ENCODE measurements at places on chromosomes 3 and 15.

- DNase-seq = no peak
These were observed 405.9 kb downstream of the LPP start for GRCh38 chr3:188559856-188560255.

DNA sequence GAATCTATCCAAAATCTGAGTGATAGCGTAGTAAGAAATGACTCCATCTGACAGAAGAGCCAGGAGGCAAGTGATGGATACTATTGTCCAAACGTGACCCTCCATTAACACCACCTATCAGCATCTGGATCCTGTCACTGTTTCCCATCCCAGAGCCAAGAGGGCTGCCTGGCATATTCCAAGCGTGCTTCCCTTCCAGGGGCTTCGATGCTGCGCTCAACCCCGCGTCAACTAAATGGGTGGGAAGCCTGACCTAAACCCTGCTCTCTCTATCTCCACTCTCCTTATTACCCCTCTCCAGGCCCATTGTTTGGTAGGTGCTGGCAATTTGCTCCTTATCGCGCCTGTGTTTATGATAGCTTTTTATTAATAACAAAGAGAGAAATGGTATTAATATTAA, 83.2 kb downstream of the NR2F2 start:
- DNase-seq = no peak

DNA sequence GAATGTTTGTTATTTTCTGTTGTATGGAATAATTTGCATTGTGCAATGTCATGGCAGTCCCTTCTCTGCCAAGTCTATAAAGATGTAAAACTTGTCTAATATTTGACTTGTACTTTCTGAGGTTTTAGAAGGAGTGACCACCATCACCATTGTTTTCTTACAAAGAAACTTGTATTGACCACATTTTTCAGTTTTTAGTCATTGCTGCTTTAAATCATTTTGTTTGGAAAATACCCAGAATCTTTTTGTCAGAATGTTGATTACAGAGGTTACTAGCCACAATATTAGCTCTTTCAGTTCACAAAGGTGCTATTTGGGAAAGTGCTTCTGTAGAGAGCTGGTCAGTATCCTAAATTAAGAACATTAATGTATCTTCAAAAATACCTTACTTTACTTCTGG, 532.4 kb upstream of the GBE1 start:
- DNase-seq = no peak

GRCh38 chr3:185406121-185406620, 43.2 kb downstream of the MAP3K13 start:
- no peak for DNase-seq

DNA sequence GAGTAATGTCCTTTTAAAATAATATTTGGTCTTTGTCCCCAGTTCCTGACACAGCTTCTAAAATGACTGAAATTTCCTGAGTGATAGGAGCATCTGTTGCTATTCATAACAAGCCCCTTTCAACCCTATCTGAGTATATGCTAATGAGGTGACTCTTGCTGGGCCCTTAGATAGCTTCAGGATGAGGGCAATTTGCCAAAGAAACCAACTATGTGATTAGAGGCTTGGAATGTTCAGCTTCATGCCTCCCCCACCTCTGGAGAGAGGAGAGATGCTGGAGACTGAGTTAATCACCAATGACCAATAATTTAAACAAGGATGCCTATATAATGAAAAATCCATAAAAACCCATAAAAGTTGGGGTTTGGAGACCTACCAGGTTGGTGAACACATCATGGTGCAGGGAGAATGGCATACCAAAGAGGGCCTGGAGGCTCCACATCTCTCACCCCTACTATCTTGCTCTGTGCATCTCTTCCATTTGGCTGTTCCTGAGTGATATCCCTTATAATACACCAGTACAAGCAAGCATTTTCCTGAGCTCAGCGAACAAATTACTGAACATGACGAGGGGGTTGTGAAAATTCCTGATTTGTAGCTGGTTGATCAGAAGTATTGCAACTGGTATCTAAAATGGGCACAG, 189.2 kb downstream of the ECT2 start:
- no peak for DNase-seq

- DNase-seq = no peak
These were observed 204.1 kb downstream of the WNT5A start for GRCh38 chr3:55282994-55283393.

DNA sequence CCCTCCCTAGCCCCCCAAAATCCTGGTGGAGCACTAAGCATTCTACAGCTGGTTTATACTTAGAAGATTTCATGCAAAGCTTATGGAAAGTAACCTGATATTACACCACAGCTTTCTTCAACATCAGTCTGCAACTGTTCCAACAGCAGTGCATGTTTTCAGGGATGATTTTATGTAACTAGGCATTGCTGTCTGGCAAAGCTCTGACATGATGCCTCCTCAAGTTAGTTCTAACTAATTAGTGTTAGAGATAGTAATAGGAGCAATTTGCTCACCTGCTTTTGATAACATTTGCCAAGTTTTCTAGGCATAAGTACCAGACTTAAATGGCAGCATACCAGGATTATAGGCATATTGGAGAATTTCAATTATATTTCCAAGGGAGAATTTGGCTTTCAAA, 330.3 kb upstream of the SGO1 start:
- no peak for DNase-seq

DNA sequence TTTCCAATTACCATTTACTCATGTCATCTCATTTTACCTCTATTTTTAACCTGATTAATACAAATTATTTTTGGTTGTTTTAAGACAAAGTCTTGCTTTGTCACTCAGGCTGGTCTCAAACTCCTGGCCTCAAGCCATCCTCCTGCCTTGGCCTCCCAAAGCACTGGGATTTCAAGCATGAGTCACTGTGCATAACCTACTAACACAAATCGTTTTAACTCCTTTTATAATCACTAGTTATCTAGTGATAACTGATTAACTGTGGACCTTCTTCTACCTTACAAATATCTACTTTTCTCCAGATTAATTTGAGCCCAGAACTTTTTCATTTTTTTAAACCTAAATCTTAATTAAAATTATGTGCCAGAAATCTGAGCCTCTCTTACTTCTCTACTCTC, 4.6 kb downstream of the ATP13A3 start:
- no peak for DNase-seq

GRCh38 chr3:133833267-133833666, 27.7 kb downstream of the SRPRB start:
- no peak for DNase-seq

- DNase-seq = no peak
These were observed 26.8 kb downstream of the RHCG start for GRCh38 chr15:89469426-89470096.

GRCh38 chr3:41200669-41201021, 1.3 kb downstream of the CTNNB1 start:
- no peak for DNase-seq

GRCh38 chr3:124907957-124908356, 20.8 kb upstream of the ITGB5 start:
- no peak for DNase-seq

GRCh38 chr15:37009288-37009687, 91.1 kb downstream of the MEIS2 start:
- DNase-seq = no peak

- DNase-seq = no peak
These were observed 12.0 kb downstream of the ADAMTS9 start for GRCh38 chr3:64675687-64676247.

DNA sequence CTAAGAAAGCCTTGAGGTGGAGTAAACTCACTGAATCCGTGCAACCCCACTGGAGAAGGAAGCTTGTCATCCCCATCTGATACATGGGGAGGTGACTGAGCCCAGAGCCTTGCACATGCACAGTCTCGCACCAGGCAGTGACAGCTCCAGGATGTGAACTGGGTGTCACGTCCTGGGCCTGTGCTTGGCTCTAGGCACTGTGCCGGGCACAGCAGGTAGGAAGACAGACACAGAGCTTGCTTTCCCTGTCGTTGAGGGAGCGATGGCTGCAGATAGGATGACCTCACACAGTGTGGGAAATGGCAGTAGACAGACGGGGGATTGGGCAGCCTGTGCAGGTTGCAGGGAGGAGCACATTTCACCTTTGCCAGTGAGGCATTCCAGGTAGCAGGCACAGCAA, 12.2 kb upstream of the ATP2B2 start:
- no peak for DNase-seq

DNA sequence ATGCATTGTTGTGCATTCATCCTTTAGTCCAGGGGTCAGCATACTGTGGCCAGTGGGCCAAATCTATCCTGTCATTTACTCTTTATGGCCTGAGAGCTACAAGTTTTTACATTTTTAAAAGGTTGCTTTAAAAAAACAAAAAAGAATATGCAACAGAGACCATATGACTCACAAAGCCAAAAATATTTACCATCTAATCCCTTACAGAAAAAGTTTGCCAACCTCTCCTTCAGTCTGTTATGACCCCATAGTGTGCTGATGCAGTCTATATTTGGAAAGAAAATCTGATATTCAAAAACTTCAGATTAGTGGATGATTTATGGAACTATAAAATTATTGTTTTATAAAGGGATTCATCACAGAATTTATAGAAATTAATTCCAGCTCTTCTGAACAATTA, 237.5 kb upstream of the IL12A start:
- no peak for DNase-seq

DNA sequence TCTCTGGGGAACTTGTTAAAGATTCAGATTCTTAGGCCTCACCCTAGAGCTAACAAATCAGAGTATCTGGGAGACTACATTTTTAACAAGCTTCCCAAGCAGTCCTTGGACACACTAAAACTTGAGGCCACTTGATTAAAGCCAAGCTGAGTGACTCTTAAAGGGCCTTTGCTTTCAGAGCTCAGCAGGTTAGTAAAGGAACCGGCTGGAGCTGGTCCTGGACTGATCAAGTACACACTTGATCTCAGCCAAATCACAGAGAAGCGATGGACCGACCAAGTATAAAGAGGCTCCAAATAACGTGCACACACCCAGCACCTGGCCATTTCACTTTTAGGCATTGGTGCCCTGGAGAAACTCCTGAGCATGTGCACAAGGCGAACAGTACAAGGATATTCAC, 12.9 kb upstream of the TM6SF1 start:
- DNase-seq = no peak

DNA sequence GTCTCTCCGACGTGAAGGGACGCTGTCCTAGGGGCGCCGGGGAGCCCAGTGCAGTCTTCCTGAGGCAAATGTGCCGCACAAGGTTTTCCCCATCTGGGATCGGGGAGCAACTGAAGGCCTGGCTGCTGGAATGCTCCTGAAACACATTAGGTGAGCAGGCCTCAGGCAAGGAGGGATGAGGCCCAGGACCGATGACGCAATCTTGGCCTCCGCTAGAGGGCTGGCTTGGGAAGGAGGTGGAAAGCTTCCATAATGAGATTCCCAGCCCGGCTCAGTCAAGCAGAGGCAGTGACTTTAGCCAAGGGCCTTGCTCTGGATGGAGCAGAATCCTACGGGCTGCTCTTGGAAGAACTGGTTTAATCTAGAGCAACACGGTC, 50.8 kb downstream of the CPN2 start:
- no peak for DNase-seq

GRCh38 chr15:59255680-59256336, 49.2 kb downstream of the LDHAL6B start:
- no peak for DNase-seq

- no peak for DNase-seq
These were observed 62.3 kb downstream of the UBP1 start for GRCh38 chr3:33377931-33378330.

GRCh38 chr3:124263168-124263567, 271.2 kb upstream of the ROPN1 start:
- DNase-seq = peak; percentile 14

GRCh38 chr15:45112591-45113379, 1.2 kb downstream of the DUOX2 start:
- DNase-seq = no peak

DNA sequence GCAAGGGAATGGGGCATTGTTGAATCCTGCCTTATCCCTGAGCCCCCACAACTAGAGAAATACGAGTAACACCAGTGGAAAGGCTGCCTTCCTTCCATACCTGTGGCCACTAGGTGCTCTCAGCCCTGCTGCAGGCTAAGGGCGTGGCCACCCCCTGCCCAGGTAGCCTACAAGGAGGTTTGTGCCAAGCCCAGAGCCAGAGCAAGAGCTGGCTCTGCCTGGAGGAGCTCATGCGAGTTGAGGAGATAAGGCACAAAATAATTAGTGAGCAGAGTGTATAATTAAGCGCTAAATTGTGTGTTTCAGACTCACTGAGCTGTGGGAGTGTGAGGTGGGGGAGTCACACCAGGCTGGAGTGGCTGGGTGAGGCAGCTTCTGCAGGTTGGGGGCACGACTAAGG, 49.2 kb downstream of the TPRA1 start:
- DNase-seq = no peak

GRCh38 chr3:12420393-12420792, 63.9 kb upstream of the TSEN2 start:
- DNase-seq = no peak

DNA sequence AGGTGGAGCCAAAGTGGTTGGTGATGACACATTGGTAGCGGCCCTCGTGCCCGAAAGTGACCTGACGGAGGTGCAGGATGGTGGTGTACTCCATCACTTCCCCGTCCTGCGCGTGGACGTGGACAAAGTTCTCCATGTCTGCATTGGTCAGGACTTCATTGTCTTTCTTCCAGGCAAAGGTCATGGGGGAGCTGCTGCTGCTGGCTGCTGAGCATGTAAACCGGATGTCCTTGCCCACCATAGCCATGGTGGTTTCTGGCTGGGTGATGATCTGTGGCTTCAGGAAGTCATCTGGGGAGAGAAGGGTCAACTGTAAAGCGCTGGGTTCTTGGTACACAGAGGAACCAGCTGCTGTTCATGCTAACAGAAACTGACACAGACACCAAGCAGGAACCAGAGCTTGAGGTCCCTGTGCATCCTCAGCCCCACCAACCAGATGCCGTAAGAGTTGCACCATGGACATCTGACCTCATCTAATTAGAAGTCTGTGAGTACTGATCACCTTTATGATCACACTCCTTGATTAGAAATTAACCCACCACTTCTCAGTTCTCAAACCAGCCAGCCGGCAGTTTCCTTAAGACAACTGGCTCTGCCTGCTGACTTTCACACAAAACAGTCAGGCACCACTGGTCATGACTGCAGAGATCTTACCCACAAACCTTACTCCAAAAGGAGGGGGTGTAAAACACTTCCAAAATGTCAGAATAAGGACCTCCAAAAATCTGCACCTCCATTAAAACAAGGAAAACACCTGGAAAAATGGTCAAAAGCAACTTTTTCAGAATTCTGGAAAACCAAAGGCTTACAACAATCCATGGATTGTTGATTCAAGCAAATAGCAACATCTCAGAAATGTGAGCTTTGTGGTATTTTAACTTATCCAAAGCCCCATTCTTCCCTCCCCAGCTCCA, 114.6 kb downstream of the LRIG1 start:
- no peak for DNase-seq

- no peak for DNase-seq
These were observed 32.2 kb downstream of the CRTAP start for GRCh38 chr3:33145901-33146580.

- DNase-seq = no peak
These were observed at the start of gene CHL1 for GRCh38 chr3:196311-197148. Gene CHL1 (plus strand): TSS chr3:196763. CDS start chr3:319777, 123,014 bp downstream.

All from RPMI8226 (cell line).